ENCODE measurements at places on chromosomes 1 and 21.

- no peak for DNase-seq
These were observed 410.4 kb downstream of the DUSP10 start for GRCh38 chr1:221331273-221332183.

DNA sequence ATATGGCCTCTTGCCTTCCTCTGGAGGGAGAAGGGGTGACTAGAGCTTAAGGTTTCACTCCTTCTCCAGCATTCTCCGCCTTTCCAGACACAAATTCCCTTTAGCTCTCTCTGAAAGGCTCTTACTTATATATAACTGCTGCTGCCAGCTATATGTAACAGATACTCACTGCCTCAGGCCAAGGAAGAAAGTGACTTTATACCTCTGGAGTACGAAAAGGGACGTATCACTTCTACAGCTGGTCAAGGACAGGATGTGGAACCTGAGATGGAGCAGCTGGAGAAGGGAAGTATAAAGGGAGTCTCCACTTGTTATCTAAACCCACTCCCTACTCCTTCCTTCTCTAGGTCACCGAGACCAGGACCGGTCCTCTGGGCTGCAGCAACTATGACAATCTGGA lies 102.4 kb downstream of the BRINP2 start:
- DNase-seq, result no peak

DNA sequence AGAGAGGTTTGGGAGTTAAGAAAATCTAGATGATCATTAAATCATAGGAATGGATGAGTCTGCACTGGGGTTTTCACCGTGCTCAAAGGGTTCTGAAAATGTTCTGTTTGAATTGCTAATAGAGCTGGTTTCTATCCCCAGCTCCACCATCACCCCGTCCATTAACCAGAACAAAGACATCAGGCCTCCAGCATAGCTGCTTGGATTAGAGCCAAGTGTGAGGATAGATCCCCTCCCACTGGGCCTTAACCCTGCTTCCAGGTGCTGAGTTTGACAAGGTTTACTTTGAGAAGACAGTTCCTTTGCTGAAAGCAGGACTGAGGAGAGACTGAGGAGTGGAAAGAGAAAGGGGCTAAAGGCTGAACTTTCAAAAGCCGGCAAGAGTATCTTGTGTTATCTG lies 48.3 kb downstream of the MPZL1 start:
- DNase-seq, result no peak

- no peak for DNase-seq
These were observed 43.0 kb upstream of the ITPKB start for GRCh38 chr1:226781937-226782609.

DNA sequence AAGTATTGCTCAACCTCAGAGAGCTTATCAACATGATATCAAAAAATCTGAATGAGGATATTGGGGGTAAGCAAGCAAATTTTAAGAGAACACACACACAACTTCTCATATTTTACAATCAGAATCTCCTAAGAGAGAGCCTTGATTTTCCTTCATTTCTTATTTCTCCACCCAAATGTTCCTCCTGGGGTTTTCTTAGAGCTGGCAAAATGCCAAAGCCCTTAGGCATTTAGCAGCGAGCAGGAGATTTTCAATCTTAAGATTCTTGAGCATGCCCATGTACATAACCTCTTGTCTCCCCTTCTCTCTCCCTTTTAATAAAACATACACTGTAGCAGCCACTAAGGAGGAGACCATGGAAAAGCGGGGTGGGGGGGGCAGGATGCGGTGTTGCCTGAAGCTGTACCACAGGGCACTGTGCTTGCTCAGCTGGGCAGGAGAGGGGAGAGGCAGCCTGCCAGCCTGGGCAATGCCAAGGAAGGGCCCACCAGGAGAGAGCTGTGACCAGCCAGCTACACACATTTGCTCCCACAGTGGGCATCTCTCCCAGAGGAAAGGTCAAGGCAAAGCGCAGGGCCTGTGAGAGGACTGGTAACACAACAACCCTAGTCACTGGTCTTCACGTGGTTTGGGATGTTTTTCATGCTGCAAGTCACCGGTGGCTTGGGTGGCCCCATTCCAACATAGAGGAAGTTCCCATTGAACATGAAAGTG lies 4.3 kb downstream of the BRINP2 start:
- peak; percentile 14 for DNase-seq

DNA sequence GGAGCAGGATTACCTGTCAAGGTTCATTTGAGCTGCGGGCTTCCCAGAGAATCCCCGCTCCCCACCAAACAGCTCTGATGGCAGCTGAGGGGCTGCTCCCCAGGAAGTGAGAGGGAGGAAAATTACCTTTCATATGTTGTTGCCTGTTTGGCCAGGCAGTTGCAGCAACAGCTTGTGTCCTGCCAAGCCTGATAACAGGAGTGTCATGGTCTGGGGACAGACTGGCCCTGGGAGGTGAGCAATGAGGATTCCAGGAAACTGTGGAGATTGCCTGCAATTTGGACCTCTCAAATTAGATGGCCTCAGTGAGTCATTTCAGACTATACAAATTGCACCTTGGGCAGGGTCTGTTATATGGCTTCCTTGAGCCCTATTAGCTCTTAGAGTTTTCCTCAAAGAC lies 189.3 kb downstream of the PTPRU start:
- no peak for DNase-seq

DNA sequence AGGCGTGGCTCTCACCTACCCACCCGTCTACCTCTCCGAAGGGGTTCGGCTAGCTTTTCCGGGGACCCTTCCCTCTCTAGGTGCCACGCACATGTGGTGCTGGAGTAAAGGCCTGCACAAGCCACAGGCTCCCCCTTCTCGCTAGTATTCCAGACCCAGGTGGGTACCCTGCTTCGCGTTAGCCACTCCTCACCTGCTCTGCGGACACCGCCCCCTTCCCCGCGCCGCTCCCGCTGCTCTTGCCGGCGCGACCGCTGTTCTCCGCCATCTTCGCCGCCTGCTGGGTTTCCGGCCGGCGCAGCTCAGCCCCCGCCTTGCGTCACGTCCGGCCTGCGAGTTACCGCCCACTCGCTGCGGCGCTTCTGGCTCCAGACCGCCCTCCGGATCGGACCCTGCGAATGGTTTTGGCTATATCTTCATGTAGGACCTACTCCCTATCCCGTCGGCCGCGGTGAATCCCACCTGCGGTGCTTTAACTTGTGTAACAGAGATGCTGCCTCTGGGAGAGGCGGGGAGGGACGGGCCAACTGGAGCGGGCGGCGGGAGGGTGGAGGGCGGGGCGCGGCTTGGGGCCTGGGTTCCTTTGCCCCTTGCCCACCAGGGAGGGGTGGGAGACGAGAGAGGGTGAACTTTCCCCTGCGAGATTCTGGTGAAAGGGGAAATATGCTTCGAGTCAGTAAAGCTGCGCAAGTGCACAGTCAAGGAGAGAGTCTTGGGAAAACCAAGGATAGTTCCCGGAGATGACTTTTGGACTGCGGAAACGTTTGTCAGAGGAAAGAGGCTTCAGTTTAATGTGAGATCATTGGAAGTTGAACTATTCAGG lies at the start of the genes NIT1 and PFDN2:
Gene NIT1, plus strand, starts transcription at position 347 of the 823 bp plus-strand sequence. Its CDS starts 72 bp downstream, at position 419.
Gene PFDN2, minus strand, starts transcription at position 279 of the 823 bp plus-strand sequence. Its CDS starts 11 bp downstream, at position 268.
- DNase-seq, result no peak

DNA sequence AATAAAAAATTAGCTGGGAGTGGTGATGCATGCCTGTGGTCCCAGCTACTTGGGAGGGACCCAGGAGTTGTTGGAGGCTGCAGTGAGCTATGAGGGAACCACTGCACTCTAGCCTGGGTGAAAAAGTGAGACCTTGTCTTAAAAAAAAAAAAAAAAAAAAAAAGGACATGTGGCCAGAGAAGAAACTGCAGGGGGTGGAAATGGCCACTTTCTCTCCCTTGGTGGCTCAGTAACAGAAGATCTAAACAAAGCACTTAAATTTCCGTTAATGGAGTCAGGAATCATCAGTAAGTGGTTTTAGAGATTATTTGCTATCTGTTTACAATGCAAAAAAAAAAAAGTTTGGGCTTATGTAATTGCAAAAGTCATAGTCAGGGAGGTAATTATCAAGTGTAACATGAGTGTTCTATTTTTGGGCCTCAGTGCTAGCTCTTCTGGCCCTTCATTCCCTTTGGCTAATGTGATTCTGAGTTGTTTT lies 19.3 kb upstream of the OPRD1 start:
- no peak for DNase-seq

- no peak for DNase-seq
These were observed 40.5 kb downstream of the SLC30A7 start for GRCh38 chr1:100936194-100936967.

- DNase-seq, result no peak
These were observed 40.4 kb upstream of the GOLT1A start for GRCh38 chr1:204254031-204254661.

GRCh38 chr1:53574621-53575020 lies 115.4 kb downstream of the DMRTB1 start:
- DNase-seq, result no peak

- no peak for DNase-seq
These were observed 104.7 kb downstream of the AKT3 start for GRCh38 chr1:243745356-243745755.

- DNase-seq, result no peak
These were observed 62.9 kb upstream of the SELENON start for GRCh38 chr1:25737130-25737529.

DNA sequence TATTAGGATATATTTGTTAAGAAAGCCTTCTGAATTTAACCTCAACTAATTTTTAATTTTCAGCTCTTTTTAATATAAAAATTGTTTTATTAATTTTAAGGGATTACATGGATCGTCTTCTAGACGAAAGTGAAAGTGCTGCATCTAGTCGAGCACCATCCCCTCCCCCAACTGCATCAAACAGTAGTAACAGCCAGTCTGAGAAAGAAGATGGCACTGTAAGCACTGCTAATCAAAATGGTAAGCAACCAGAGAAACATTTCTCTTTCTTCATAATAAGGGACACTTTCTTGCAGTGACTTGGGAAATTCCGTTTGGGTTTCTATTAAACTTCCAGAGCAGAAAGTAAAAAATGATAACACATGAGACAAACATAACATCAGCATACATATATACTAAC lies 56.9 kb downstream of the MIER1 start:
- no peak for DNase-seq

DNA sequence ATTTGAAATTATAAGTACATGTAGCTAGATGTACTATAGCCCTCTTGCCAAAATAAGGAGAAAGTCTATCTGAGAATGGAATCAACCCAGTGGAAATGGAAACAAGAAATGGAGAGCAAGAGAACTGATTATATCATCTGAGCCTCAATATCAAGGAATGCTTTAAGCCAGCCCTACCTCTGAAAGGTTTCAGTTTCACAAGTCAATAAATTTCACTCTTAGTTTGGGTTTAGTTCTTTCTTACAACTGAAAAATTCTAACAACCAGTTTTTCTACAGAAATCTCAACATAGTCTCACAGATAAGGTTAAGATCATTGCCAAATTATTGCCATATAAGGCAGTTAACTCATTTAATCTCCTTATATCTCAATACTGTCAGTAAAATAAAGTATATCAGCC lies 80.0 kb downstream of the EPS15 start:
- no peak for DNase-seq

- DNase-seq, result no peak
These were observed 77.3 kb downstream of the ARHGEF10L start for GRCh38 chr1:17616731-17617279.

GRCh38 chr1:178477841-178478240 lies 18.9 kb downstream of the CLEC20A start:
- DNase-seq, result no peak

GRCh38 chr1:28208818-28209441 lies 23.9 kb downstream of the DNAJC8 start:
- no peak for DNase-seq

All from SK-N-MC (cell line).